ENCODE measurements at places on chromosomes 5 and 9. TPM values are rescaled to one million over a fixed set of nuclear protein-coding genes. Genes with fewer than 3 reads are reported as not detected.

The TAF11L5 gene
- not detected for total RNA-seq

The SLC9A3 gene
- 0.95 TPM for total RNA-seq

The SARDH gene
- not detected for total RNA-seq

The TMEM267 gene
- 36.6 TPM for total RNA-seq

The DIRAS2 gene
- 20.2 TPM for total RNA-seq

The SVEP1 gene
- 2.0 TPM for total RNA-seq

The TOR4A gene
- total RNA-seq, result 3.5 TPM

The INSL6 gene
- not detected for total RNA-seq

The HACD4 gene
- 0.97 TPM for total RNA-seq

The PCDHGB2 gene
- 1.0 TPM for total RNA-seq

The DOLPP1 gene
- 22.5 TPM for total RNA-seq

The MRPL50 gene
- total RNA-seq, result 7.2 TPM

- H3K27me3 ChIP-seq, result no peaks in the 10 kb centered on the region
- H3K4me1 ChIP-seq, result peaks cover 47% of the 10 kb centered on the region
- H3K4me3 ChIP-seq, result peak overlapping the region; percentile 11
- H3K27ac ChIP-seq, result peak overlapping the region; percentile 94
These were observed 7.8 kb upstream of the ANXA1 start for GRCh38 chr9:73143711-73144328.

- H3K36me3 ChIP-seq, result no peaks in the 10 kb centered on the region
- H3K27me3 ChIP-seq, result no peaks in the 10 kb centered on the region
- no peak overlapping the region for H3K27ac ChIP-seq
- no peak for DNase-seq
- H3K4me1 ChIP-seq, result no peaks in the 10 kb centered on the region
- no peak overlapping the region for H3K4me3 ChIP-seq
These were observed 14.9 kb downstream of the DEPDC1B start for GRCh38 chr5:60685028-60685427.

DNA sequence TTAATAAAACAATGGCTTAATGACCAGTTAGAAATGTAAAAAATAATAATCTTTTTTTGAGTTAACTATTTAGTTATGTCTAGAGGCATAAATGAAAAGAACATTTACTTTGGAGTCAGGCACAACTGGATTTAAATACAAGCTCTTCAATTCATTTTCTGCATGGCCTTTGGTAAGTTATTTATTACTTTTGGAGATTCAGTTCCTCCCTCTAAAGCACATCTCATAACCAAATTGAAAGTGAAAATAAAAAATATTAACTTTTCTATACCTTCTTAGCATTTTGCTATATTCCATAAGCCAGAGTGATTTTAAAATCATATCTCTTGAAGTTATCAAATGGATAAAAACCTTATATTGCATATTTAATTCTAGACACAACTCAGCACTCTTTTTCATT, 434.9 kb upstream of the SMARCA2 start:
- no peaks in the 10 kb centered on the region for H3K27me3 ChIP-seq
- no peak overlapping the region for H3K4me3 ChIP-seq
- no peak for DNase-seq
- no peaks in the 10 kb centered on the region for H3K4me1 ChIP-seq
- H3K36me3 ChIP-seq, result no peaks in the 10 kb centered on the region

DNA sequence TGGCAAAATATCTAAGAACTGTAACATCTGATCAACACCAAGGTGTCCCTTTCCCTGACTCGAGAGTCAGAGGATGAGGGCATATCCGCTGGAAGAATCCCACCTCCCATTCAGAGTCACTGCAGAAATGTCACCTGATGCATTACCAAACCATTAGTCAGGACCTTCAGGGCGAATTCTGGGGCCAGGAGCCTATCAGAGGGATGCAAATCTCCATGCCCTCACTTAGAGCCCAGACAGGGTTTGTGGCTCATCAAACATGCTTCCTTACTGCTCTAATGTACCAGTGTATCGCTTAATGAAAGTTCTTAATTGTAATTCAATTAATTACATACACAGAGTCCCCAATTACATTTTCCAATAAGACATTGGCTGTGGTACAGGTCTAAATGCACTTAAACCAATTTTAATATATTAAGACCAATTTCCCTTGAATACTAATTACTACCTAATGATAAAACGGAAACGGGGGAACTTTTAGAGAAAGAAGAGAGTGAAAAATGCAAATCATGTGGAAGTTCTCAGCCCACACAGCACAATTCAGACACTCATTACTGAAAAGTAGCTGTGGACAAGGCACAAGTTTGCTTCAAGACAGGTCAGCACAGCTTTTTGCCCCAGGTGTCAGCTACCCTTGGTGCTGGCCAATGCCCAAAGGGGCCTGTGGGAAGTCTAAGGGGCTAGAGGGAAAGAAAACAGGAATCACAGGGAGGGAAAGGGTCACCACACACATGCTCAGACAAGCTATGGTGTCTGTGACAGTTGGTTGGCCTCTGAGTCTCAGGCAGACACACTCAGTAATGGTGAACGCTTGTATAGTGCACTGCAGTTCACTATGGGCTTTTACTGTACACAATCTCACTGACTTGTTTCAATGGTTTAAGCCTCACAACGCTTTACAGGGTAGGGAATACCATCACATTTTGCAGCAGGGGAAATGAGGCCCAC, 211.6 kb downstream of the MAPKAP1 start:
- peaks cover 19% of the 10 kb centered on the region for H3K4me1 ChIP-seq
- no peak for DNase-seq
- H3K27ac ChIP-seq, result no peak overlapping the region
- H3K36me3 ChIP-seq, result peaks cover 1% of the 10 kb centered on the region
- H3K4me3 ChIP-seq, result no peak overlapping the region

- H3K27me3 ChIP-seq, result no peaks in the 10 kb centered on the region
- peak overlapping the region; percentile 52 for H3K4me3 ChIP-seq
- H3K27ac ChIP-seq, result peak overlapping the region; percentile 91
- peaks cover 68% of the 10 kb centered on the region for H3K4me1 ChIP-seq
- no peak for DNase-seq
- H3K36me3 ChIP-seq, result no peaks in the 10 kb centered on the region
These were observed 3.6 kb downstream of the HMGCS1 start for GRCh38 chr5:43309637-43310036.

- H3K36me3 ChIP-seq, result peaks cover 1% of the 10 kb centered on the region
- peaks cover 32% of the 10 kb centered on the region for H3K27me3 ChIP-seq
- peak overlapping the region; percentile 70 for H3K4me3 ChIP-seq
- DNase-seq, result no peak
These were observed 858 bp upstream of the SOWAHA start for GRCh38 chr5:132812123-132812765.

DNA sequence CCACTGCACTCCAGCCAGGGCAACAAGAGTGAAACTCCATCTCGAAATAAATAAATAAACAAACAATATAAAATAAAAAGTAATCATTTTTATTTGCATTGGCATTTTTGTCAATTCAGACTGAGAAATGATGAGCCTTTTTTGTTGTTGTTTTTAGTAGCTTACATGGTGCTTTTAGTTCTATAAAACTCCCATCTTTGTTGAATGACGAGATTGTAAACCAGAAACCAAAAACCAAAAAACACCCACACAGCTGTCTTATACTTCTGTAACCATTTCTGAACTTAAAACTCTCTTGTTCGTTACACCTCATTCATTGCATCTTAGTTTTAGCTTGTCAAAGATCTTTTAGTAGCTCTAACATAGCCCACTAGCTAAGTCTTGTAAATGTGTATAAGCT, 44.7 kb downstream of the GGTA1 start:
- no peaks in the 10 kb centered on the region for H3K4me1 ChIP-seq
- H3K36me3 ChIP-seq, result no peaks in the 10 kb centered on the region
- peaks cover 55% of the 10 kb centered on the region for H3K27me3 ChIP-seq
- H3K27ac ChIP-seq, result no peak overlapping the region

DNA sequence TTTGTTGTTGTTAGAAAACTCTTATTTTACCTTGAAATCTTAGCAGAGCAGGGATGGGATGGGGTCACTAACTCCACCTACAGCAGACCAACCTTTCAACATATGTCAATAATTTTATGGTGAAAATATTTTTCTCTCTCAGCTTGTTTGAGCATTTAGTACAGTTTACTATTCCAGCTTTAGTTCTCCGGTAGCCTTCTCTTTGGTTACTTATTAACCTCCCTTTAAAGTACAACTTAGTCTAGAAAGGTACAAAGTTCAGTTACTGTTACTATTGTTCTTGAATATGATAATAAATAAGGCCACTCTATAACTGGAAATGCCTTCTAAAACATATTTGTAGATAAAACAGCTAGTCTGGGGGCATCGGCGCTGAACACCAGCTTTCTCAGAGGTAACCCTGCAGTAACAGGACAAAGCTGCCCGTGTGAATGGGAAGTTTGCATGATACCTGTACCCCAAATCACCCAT, 233.3 kb downstream of the PCSK1 start:
- peaks cover 45% of the 10 kb centered on the region for H3K4me1 ChIP-seq
- no peak overlapping the region for H3K27ac ChIP-seq
- no peak for DNase-seq
- H3K27me3 ChIP-seq, result no peaks in the 10 kb centered on the region
- H3K36me3 ChIP-seq, result peaks cover 2% of the 10 kb centered on the region

- H3K4me1 ChIP-seq, result no peaks in the 10 kb centered on the region
- no peak overlapping the region for H3K4me3 ChIP-seq
- H3K36me3 ChIP-seq, result no peaks in the 10 kb centered on the region
These were observed 29.3 kb downstream of the CDHR2 start for GRCh38 chr5:176578391-176578808.

DNA sequence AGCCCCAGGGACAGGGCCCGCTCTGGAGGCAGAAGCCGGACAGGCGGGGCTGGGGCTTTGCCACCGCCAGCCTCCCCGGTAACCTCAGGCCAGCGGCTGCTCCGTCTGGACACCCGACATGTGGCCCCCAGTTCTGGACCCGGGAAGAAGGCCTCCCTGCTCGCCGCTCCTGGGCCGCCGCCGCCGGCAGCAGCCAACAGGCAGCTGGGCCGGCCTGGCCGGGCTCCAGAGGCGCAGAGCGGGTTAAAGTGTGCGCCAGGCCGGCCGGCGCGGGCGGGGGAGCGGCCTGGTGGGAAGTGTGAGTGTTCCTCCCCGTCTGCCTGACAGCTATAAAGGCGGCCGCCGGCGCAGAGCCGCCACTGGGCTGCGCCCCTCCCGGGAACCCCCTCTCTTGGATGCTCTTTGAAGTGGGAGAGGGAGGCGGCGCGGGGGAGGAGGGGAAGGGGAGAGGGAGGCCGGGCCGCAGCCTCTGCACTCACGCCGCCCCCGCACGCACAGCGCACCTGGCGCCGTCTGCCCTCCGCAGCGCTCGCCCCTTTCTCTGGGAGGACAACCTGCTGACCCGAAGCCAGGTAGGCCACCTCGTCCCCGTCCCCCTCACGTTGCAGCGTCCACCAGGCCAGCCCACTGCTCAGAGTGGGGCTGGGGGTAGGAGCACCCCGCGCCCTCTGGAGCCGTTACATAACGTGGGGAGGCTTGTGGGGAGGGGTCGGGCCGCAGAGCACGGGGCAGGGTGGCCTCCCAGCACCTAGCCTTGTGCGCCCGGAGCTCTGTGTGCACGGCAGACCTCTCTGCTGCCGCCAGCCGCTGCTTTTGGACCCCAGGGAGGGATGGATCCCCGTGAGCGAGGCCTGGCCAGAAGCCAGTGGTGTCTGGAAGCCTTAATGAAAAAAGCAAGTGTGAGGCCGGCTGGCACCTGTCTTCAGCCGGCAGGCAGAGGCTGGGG, at the start of gene ADAMTSL2:
ADAMTSL2 (plus strand) TSS at position 359 of the 946 bp plus-strand sequence. CDS start 2,009 bp downstream, outside the sequence.
- no peak for DNase-seq
- H3K36me3 ChIP-seq, result no peaks in the 10 kb centered on the region
- peaks cover 4% of the 10 kb centered on the region for H3K4me1 ChIP-seq
- peaks cover 5% of the 10 kb centered on the region for H3K27me3 ChIP-seq
- H3K27ac ChIP-seq, result peak within 1 kb of the TSS; percentile 13

GRCh38 chr5:61202213-61202612, 39.9 kb upstream of the SMIM15 start:
- no peaks in the 10 kb centered on the region for H3K4me1 ChIP-seq
- H3K27me3 ChIP-seq, result no peaks in the 10 kb centered on the region
- no peak for DNase-seq
- no peak overlapping the region for H3K27ac ChIP-seq
- H3K4me3 ChIP-seq, result no peak overlapping the region

GRCh38 chr5:115289104-115289503, 7.3 kb downstream of the CCDC112 start:
- peaks cover 12% of the 10 kb centered on the region for H3K4me1 ChIP-seq
- no peak for DNase-seq
- peaks cover 7% of the 10 kb centered on the region for H3K36me3 ChIP-seq
- H3K27ac ChIP-seq, result no peak overlapping the region

DNA sequence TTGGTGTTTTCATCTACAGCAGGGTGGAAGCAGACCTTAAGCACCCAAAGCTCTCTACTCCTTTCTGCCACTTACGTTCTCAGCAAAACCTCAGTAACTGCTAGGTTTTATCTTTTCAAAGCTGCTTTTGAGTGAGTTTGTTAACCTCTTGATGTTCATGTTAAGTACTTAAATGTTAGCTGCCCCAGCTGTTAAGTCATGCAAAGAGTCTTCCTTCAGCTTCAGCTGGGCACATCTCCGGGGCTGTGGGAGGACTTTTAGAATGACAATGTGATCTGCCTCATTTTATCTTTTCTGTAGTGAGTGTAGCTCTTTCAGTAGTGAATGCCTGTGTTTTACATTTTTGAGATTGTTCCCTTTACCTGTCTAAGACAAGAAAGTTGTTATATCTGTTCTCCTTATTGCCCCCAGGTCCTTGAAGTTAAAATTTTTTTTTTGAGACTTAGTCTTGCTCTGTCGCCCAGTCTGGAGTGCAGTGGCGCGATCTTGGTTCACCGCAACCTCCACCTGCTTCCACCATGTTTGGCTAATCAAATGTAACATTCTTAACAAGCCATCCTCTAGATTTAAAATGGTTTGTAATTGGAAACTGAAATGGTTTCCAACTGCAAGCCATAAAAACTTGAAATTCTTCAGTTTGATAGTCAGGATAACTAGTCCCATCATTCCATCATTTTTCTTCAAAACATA, 19.6 kb downstream of the KDM4C start:
- H3K4me3 ChIP-seq, result no peak overlapping the region
- H3K27me3 ChIP-seq, result no peaks in the 10 kb centered on the region
- H3K4me1 ChIP-seq, result peaks cover 13% of the 10 kb centered on the region
- no peaks in the 10 kb centered on the region for H3K36me3 ChIP-seq
- DNase-seq, result no peak

DNA sequence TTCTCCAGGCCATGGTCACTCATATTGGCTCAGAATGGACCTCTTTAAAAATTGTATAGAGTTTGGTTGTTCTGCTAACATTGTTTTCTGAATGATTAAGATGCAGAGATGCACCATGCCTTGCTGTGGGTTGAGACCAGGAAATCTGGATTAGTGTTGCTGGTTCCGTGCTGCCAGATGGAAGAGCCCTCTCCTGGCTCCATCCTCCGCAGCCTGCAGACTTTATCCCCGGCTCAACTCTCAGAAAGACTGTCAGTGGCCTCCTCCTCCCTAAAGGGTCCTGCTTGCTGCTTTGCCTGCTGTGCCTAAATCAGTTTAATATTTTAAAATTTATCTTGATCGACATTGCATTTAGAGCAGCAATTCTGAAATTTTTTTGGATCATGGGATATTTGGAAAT, 196.7 kb downstream of the TENT4A start:
- no peak overlapping the region for H3K4me3 ChIP-seq
- H3K4me1 ChIP-seq, result no peaks in the 10 kb centered on the region
- DNase-seq, result no peak
- no peaks in the 10 kb centered on the region for H3K36me3 ChIP-seq
- no peak overlapping the region for H3K27ac ChIP-seq

Measured in chondrocyte (in vitro differentiated cells).